Stromal cell of bone marrow (primary cell): ENCODE measurements at places on chromosomes 11 and 22.

- no peak for DNase-seq
These were observed 3.0 kb upstream of the SSH3 start for GRCh38 chr11:67300256-67300755.

- DNase-seq, result peak; percentile 67
These were observed 16.9 kb downstream of the C22orf31 start for GRCh38 chr22:29044657-29045176.

DNA sequence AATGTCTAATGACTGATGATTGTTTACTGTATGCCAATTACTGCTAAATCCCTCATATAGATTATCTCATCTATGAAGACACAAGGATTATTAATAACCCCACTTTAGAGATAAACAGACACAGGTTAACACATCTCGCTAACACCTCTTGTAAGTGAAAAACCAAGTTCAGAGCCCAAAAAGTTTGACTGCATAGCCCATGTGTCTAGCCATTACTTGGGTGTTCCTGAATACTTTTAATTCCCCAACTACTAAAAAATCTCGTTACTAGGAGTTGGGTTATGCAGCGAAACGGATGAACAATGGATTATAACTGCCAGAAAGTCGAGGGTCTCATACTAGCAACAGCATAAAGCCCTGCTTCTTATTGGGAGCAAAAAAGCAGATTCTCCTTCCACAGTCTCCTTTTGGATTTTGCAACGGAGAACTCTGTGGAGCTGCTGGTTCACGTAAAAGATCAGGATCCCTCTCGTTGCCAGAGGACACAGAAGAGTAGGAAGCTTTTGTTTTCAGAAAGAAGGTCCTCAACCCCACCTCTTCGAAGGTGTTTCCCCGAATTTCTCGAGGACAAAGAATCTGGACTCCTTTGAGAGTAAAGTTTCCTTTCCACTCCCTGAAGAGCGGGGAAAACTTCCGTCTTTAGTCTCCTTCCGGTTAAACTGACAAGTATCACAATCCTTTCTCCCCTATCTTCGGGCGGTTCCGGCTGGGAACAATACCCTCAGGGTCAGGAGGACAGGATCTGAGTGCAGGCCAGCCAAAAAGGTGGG is 979 bp downstream of the ZBED5 start:
- DNase-seq, result no peak

GRCh38 chr11:13116491-13116890 is 107.4 kb downstream of the RASSF10 start:
- no peak for DNase-seq

DNA sequence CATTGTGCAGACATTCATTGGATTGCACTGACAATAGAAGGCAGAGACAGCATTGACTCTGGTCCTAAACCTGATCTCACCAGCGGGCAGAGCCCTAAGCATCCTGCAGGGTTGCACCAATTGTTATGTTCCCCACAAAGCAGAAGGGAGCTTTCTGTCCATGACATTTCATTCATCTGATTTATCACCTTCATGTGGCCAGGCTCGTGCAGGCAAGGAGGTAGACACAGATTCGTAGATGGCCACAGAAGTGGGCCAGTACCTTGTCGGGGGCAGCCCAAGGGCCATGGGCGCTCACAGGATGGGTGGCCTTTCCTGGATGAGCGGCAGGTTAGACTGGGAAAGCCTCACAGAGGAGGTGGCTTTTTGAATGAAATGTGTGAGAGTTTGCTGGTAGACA is 2.9 kb downstream of the TSKU start:
- no peak for DNase-seq

DNA sequence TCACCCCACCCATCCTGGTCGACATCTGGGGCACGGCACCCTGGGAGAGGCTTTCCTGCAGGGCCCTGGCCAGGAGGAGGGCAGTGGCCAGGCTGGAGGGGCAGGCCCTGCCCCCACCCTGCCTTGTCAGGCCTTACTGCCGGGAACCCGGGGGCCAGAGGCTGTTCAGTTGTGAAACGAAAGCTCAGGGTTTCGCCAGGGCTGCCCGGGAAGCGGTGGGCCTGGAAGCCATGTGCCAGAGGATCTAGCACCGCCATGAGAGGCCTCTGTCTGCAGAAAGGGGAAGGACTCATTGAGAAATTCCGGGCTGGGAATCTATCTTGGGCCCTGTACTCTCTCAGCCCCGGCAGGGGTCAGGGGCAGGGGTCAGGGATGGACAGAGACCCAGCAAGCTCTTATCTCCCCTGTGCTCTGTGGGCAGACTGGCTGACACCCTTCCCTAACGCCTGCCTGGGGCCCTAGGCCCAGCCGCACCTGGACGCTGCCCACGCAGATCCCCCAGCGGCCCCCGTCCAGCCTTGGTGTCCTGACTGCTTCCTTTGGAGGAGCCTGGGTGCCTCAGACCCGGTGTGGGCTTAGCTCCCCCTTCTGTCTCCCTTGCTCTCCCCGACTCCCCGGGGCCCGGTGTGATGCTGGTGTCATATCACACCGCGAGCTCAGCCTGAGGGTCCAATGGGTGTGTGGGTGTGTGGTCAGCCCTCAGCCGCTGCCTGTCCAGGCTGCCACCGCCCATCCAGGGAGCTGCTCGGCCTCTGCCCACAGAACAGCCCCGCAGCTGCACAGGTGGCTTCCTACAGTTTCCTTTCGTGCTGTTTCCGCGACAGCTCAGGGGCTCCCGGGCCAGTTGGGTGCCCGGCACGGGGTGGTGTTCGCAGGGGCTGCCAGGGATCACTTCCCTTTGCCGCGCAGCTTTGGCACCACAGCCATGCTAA is 6.5 kb downstream of the PIM3 start:
- no peak for DNase-seq

DNA sequence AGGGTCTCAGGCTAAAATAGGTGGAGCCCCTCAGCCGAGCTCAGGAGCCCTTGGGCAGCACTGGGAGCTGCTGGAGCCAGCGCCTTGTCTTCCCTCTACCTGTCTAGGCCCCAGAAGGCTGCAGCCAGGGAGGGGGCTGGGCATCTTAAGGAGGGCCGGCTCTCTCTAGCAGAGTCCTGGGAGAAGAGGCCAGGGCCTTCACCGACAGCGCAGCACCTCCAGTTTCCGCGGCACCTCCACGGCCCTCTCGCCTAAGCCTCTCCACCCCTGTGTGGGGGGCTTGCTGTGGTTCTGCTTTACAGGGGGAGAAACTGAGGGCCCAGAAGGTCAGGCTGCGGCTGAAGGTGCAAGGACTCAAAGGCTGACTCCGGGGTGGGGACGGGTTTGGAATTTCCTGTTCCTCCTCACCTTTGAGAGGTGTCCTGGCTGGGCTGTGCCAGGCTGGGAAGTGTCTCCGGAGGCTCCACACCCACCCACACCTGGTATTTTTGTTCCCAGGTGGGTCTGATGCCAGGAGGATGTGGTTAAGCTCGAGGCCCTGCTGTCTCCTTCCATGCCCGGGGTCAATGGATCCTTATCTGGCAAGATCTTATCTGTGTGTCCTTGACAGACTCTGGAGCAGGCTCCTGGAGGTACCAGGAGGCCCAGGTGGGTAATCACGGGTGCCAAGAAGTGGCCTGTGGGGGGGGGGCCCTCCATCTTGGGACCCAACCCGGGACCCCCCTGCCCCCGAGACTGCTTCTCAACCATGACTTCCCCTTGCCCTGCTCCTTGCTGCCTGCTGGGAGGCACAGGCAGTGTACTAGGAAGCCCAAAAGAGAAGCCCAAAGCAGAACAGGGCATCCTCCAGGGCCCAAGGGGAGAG is 95.3 kb upstream of the FGF3 start:
- no peak for DNase-seq

DNA sequence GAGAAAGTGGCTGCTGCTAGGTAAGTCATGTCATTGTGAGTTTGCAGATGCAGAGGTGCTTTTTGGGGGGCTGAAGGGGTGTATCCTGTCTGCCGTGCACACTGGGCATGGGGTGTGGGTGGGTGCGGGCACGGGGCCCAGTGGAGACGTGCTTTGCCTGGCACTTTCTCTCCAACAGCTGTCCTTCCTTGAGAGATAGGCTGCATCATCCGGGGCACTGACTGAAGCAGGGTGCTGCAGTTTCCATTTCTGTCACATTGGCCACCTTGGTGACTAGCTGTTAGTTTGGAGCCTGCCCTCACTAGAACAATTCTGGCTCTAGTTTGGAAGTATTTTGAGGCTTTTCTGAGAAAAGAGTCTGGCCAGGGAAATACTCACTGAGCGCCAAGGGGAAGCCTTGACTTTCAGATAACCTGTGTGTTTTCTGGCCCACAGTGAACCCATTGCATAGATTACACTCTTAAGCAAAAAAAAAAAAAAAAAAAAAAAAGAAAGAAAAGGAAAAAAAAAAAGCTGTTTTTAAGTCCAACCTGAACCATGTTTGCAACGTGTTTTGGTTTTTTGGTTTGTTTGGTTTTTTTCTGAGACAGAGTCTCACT is 219.2 kb downstream of the NAV2 start:
- no peak for DNase-seq

- no peak for DNase-seq
These were observed 55.7 kb upstream of the CLDN5 start for GRCh38 chr22:19579880-19580279.

- no peak for DNase-seq
These were observed 1.1 kb downstream of the FCHSD2 start for GRCh38 chr11:73141031-73141308.

- no peak for DNase-seq
These were observed 23.3 kb downstream of the RFPL3 start for GRCh38 chr22:32380991-32381390.

DNA sequence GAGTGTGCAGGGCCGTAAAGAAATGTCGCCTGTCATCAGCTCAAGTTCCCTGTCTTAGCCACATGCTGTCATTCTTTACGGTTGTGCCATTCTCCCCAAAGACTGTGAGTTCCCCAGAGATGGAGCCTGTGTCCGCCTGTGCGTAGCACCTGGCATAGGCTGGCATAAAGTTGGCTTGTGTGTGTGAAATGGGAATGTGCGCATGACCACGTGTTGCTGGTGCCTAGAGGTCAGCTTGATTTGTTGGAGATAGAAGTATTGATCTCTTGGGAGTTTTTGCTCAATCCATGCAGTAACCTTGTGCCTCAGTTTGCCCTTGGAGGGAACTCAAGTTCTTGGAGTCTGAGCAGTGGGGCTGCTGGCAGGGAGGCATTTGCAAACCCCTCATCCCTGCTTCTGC is 9.4 kb downstream of the CHADL start:
- DNase-seq, result no peak

- no peak for DNase-seq
These were observed 68.5 kb downstream of the C2CD3 start for GRCh38 chr11:74102321-74102720.

DNA sequence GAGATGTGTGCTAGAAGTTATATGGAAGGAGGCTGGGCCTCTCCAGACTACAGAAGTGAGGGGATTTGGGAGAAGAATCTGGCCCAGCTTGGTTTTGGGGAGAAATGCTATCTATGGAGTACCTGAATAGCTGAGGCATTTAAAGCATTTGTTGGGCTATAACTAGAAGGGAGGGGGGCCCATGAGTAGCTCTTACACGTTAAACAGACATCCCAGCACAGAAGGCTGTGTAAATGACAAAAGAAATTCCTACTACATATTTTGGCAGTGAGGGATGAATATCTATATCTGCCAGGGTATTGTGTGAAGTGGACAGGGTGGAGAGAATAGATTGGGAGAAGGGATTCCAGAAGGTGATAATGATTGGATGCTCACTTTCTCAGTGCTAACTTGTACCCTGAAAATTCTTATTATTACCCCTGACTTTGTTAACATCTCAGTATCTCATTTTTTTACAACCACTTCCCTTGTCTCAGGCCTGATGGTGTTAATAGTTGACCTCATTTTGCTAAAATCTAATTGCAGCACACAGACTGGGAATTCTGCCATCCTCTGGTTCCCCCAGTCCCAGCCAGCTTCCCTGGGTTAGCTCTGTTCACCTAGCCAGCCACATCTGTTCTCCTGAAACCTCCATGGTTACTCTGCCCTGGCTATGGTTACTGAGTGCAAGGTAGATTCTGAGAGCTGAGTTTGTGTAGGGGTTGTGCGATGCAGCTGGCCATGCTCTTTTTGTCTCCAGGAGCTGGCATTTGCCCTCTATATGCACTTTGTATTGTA is 28.8 kb upstream of the RRM1 start:
- DNase-seq, result no peak

- DNase-seq, result no peak
These were observed 3.0 kb downstream of the SMTN start for GRCh38 chr22:31083923-31084810.

DNA sequence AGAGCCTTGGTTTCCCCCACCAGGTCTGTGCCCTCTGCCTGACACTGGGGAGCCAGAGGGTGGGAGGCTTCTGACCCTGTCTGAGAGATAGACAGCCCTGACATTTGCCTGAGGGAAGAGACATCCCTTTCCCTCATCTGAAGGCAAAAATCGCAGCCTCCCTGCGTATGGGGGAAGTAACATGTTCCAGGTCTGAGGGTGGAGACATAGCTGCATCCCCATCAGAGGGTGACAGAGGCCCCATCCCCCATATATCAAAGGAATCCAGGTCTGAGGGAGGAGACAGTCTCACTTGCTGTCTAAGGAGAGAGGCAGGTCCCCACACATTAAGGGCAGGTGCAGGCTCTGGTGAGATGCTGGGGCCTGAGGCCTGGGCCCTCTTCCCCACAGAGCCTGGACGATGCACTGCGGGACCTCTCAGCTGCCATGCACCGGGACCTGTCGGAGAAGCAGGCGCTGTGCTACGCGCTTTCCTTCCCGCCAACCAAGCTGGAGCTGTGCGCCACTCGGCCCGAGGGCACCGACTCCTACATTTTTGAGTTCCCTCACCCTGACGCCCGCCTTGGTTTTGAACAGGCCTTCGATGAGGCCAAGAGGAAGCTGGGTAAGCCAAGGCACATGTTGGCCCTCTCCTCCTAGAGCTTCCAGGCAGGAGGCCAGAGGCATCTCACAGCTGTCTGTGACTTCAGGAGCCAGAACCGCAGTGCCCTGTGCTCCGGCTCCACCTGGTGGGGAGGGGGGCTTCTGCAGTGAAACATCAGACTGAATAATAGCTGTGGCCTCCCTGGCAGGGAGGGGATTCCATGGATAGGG is 16.1 kb upstream of the RELT start:
- DNase-seq, result no peak

DNA sequence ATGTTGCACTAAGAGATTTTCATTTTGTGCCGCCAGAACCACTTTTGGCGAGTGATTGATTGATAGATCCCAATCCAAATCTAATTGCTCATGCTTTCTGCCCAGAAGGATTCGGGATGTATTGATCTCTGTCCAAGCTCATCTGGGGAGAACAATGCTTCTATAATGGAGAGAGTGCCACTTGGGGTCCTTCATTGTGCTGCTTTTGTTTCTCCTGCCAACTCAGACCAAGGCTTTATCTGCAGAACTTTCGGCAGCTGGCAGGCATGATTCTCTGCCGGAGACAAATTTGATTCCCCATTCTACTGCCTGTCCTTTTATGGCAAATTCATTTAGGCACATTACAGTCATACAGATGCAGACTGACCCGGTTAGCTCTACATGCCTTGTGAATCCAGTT is 62.9 kb upstream of the NTM start:
- DNase-seq, result no peak

GRCh38 chr11:15599376-15599775 is 484.7 kb downstream of the INSC start:
- DNase-seq, result no peak

- DNase-seq, result no peak
These were observed 64.2 kb downstream of the FZD4 start for GRCh38 chr11:86891036-86891435.

GRCh38 chr11:100205926-100206325 is 481.2 kb upstream of the ARHGAP42 start:
- DNase-seq, result no peak

- peak; percentile 87 for DNase-seq
These were observed 54.8 kb upstream of the PHF21B start for GRCh38 chr22:45064313-45065278.
